Stimulated activated CD8-positive, alpha-beta memory T cell treated with anti-CD3 and anti-CD28 coated beads, Interleukin-4, amount 100 ng/mL, for 1 hour (primary cell): ENCODE measurements at places on chromosomes 12 and 14.

- DNase-seq = no peak
These were observed 12.0 kb upstream of the NUDT14 start for GRCh38 chr14:105192866-105193731.

DNA sequence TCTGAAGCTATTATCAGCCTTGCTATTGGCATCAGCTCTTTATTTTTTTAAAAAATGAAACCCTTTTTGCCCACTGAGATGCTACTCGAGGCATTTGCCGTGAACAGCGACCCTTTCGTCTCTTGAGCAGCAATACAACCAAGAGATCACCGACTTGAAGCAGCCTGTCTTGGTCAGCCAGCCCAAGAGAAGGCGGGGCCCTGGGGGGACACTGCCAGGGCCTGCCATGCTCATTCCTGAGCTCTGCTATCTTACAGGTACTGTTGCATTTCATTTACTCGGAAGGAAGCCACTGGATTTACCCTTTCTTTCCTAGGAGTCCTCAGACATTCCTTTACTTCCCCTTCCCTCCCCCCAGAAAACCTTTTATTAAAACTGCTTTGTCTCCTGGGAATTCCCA is 16.7 kb downstream of the PIWIL1 start:
- DNase-seq = no peak

DNA sequence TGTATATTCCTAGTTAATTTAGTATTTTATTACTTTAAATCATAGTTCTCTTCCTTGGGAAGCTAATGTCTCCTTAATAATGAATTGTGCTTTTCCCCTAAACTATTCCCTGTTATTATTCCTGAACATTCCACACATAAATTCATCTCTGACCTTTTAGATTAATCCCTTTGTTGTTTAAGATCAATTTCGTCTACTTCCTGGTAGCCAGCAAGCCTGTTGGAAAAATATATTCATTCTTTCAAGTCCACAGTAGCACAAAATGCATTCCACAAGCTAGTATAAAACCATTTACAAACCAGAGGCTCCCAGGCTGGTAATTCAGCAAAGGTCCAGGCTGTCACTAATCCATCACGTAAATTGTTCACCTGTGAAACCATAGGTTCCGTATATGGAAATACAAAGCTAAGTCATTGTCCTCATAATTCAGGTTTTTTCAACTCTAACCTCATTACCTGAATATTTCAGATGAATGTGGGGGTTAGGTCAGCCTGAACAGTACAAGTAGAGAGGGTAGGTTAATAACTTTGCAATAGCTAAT is 232.7 kb downstream of the SEC23A start:
- DNase-seq = no peak

DNA sequence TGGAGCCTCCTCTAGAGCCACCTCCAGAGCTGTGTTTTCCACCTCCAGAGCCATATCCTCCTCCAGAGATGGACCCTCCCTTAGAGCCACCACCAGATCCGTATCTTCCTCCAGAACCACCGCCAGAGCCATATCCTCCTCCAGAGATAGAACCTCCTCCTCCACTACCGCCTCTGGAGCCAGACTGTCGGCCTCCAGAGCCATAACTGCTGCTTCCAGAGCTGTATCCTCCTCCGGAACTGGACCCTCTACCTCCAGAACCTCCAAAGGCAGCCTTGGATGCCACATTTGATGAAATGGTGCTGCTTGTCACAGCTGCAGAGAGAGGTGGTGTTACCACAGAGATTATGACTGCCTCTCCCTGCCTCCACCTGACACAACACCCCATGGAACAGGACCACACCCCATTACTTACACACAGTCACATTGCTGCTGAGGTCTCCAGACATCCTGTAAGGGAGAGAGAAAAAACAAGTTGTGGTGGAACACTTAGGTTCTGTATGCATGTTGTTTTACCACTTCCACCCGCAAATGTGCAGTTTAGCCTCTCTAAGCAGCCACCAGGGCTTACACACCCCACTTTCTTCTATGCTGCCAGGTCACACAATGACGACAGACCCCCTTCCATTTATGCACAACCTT is 6.8 kb downstream of the KRT2 start:
- no peak for DNase-seq
